ENCODE measurements at places on chromosomes 1 and 21.

DNA sequence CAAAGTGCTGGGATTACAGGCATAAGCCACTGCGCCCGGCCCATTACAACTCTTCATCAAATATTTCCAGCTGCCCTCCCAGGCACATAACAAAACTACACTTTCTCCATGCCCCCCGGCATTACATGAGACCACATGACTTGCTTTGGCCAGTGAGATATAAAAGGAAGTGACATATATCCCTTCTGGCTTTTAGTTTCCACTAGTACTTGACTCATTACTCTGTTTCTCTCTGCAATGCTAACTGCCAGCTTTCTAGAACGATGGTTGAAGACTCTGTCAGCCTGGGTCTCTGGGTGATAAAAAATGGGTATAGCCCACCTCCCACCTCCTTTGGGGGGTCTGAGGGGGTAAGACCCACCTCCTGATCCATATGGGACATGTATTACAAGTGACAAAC lies 24.2 kb downstream of the ABL2 start:
- DNase-seq, result no peak

DNA sequence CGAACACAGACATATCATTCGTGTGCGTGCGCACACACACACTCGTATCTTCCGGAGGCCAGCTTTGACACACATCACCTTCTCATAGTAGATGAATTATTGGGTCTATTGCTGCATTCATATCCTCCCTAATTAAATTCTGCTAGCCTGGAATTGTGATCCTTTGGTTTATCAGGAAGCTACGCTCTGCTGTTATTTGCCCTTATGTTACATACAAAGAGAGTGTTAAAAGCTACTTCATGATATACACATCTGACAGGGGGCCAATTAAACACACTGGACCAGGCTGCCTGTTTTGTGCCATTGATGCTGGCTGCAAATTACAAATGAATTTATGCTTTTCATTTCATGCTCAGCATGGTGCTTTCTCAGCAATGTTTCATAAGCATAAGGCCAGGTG lies 252.0 kb downstream of the RHOU start:
- DNase-seq, result no peak

GRCh38 chr1:168178638-168179437 lies at the start of gene TIPRL:
Gene TIPRL (plus strand): TSS chr1:168178962. CDS start chr1:168179078, 116 bp downstream.
- DNase-seq, result peak; percentile 97

GRCh38 chr1:150221552-150221951 lies 14.4 kb downstream of the ANP32E start:
- no peak for DNase-seq

DNA sequence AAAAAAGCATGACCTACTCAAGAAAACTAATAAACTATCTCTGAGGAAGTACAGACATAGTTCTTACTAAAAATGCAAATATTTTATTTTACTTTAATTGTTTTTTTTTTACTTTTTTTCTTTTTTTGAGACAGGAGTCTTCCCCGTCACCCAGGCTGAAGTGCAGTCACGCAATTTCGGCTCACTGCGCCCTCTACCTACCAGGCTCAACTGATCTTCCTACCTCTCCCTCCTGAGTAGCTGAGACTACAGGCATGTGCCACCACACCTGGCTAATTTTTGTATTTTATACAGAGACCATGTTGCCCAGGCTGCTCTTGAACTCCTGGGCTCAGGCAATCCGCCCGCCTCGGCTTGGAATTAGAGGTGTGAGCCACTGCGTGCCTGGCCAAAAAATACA lies 1263.1 kb downstream of the KCNT2 start:
- DNase-seq, result no peak

GRCh38 chr1:45008076-45008475 lies 3.0 kb downstream of the HECTD3 start:
- no peak for DNase-seq

- no peak for DNase-seq
Observed at GRCh38 chr1:58749646-58750045, 34.2 kb downstream of the JUN start.

- DNase-seq, result no peak
Observed at GRCh38 chr1:20811916-20812315, 24.8 kb upstream of the HP1BP3 start.

DNA sequence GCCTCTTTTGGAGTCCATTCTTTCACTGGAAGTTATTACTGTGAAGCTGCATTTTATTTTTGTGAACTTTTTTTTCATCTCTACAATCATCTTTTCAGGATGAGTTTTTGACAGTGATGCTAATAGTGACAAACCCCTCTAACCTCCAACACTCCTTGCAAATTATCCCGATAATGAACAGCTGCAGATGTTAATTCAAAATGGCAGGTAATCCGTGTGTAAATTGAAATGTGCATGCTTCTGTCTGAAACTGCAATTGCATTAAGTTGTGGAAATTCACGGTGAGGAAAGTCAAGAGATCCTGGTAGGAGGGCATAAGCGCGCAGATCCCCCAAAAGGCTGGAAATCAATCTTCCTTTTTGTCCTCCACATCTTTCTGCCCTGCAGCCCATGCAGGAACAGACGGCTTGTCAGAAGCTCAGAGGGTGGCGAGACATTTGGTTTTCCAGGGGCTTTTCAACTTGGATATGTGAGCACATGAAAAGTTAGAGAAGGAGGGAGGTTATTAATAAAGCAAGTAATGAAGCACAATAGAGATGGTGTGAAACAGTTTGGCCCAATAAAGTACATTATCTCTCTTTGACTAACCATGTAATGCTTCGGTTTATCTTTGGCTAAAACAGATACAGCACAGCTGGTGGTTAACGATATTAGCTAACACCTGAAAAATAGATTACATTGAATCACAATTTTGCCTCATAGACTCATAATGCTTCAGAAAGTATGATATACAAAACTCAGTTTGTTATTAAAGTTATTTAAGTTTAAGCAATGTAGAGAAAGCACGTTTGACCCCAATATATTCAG lies 143.5 kb upstream of the COA6 start:
- DNase-seq, result no peak

- no peak for DNase-seq
Observed at GRCh38 chr1:11841245-11842153, 6.1 kb downstream of the NPPA start.

GRCh38 chr1:94792473-94793295 lies 27.5 kb upstream of the SLC44A3 start:
- peak; percentile 20 for DNase-seq

DNA sequence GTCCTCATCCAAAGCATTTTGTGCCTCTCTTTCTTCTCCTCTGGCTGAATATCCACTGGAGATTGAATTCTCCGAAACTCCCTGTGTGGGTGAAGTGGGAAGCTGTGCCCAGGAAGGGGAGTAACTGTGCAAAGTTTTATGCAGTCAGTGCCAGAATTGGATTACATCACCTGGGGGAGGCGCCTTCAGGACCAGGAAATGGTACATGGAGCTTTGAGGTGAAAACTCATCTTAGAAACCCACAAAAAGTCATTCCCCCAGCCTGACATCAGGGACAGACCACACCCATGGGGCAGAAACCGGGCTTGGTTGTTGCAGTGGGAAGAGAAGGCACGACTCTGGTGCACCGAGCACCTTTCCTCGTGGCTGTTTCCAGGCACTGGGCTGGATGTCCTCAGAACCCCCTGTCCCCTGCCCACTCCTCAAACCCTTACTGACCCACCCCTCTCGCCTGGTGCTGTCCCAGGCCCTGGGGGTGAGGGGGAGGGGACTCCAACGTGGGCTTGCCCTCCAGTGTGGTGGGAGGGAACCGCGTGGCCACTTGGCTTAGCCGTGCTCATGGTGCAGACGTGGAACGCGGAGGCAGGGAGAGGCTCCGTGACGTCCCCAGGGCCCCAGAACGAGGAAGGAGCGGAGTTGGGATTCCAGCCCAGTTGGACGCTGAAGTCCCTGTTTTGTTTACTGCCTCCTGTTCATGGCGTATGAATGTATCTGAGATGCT lies 15.7 kb downstream of the TFF3 start:
- DNase-seq, result no peak

- DNase-seq, result no peak
Observed at GRCh38 chr21:37757606-37758376, 158.5 kb downstream of the KCNJ6 start.

Measured in transverse colon (tissue), 4 donors.